Kidney (tissue), 22 donors: ENCODE measurements at places on chromosomes 6 and 20.

- no peak for DNase-seq
Measured at GRCh38 chr20:43832096-43832816, 82.4 kb upstream of the TOX2 start.

DNA sequence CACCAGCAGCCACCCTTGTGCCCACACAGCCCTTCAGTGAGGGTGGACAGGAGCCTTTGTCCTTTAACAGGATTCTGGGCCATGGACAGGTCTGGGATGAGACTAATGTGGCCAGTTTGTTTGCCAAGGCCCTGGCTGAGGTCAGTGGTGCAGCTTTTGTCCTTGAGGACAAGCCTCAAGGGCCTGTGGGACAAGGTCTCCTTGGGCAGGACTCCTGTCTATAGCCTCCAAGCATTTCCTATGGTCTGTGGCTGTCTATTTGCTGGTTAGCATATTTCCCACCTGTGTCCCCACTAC is 44.1 kb downstream of the SUN5 start:
- no peak for DNase-seq

DNA sequence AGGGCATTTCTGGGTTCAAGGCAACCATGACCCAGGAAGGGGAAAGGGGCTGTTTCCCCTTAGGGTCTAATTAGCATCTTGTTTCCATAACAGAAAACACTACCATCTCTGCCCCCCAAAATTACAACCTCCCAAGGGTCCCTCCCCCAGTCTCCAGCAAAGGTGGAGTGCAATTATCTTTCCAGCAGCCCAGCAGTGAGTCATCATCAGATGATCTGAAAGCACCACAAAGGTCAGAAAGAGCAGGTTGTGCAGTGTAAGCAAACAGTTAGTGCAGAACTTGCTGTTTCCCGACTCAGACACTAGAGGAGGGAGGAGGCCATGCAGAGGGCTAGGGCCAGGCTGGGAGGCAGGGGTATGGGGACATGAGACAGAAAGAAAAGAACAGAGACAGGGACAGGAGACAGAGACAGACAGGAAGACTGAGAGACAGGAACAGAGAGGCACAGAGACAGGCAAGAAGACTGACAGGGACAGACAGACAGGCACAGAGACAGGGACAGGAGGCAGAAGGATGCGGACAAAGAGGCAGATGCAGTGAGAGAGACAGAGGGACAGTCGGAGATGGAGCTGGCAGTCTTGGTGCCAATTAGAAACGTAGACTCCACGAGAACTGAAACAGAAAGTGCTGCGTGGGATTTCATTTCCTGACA is 62.5 kb downstream of the PYGB start:
- DNase-seq, result peak; percentile 36

DNA sequence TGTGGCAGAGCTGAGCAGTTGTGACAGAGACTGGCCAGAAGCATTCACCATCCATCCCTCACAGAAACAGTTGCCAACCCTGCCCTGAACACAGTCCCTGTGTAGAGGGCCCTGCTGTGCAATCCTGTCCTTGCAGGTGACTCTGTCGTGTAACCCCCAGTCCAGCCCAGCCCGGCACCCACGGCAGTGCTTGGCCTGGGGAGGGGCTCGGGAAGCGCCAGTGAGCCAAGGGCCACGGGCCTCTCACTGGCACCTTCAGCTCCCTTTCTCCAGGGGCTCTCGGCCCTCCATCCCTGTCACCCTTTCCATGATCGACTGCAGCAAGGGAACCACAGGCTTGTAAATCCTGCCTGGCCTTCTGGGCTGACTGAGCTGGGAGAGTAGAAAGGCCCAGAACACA is 53.0 kb downstream of the RRBP1 start:
- peak; percentile 34 for DNase-seq

GRCh38 chr20:9270831-9271230 is 201.9 kb downstream of the PLCB4 start:
- DNase-seq, result no peak

GRCh38 chr6:134503585-134504281 is 185.8 kb upstream of the SGK1 start:
- no peak for DNase-seq

- no peak for DNase-seq
Measured at GRCh38 chr6:55892749-55893357, 17.5 kb upstream of the BMP5 start.
